ENCODE measurements at places on chromosomes 13 and 19. TPM values are rescaled to one million over a fixed set of nuclear protein-coding genes. Genes with fewer than 3 reads are reported as not detected.

The C1QTNF9B gene
- not detected for total RNA-seq

The PSG6 gene
- not detected for total RNA-seq

The GZMM gene
- 0.56 TPM for total RNA-seq

The EFNA2 gene
- 2.4 TPM for total RNA-seq

The B3GNT8 gene
- total RNA-seq, result 0.32 TPM

Data from A549 treated with Mapracorat at 1 μM for 4 hours (cell line).